ENCODE measurements at places on chromosomes 5 and 9.

DNA sequence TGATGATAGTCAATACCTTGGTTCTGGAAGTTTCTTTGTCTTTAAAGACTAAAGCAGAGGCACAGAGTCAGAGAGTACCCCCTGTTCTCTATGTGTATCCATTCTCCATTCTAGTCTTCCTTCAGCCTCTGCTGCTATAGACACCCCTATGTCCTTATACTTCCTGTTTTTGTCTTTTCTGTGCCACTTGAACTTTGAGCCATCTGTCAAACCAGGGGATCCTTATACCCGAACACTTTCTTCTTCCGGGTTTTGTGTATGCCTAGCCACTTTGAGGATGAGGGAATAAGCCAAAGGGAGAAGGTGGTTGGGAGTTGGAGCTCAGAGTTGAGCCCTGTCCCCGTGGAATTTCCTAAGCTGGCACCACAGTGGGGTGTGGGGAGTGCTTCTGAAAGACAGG is 61.1 kb upstream of the IL6ST start:
- DNase-seq = no peak

GRCh38 chr9:71780953-71781352 is 12.6 kb upstream of the CEMIP2 start:
- DNase-seq = no peak

- DNase-seq = no peak
Observed at GRCh38 chr5:10478436-10478835, 36.8 kb downstream of the ROPN1L start.

DNA sequence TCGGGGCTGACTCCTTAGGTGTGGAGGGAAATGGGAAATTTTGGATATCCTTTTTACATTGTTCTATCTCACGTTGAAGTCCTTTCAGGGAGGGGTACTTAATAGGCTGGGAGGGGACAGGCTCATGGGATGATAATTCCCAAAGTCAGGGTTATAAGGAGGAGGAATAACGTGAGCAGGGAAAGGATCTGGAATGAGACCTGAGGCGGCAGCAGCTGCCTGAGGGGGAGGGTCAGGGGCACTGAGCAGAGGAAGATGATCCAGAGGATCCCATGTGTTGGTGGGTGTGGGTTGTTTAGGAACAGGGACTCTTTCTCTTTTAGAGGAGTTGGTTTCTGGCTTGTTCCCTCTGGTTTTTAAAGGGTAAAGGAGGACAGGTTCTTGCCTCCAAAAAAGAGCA is 18.7 kb downstream of the IFT74 start:
- DNase-seq = no peak

GRCh38 chr5:128062172-128062746 is 21.3 kb upstream of the SLC12A2 start:
- DNase-seq = no peak

- DNase-seq = no peak
Observed at GRCh38 chr9:108803428-108804065, 52.2 kb downstream of the ACTL7B start.

- no peak for DNase-seq
Observed at GRCh38 chr9:110208031-110208430, at the start of gene C9orf152. Gene C9orf152, minus strand, starts transcription at chr9:110208159. Its CDS starts 580 bp downstream, at chr9:110207579.

- DNase-seq = no peak
Observed at GRCh38 chr9:95807326-95807947, 68.1 kb upstream of the ERCC6L2 start.

- DNase-seq = no peak
Observed at GRCh38 chr5:32791536-32792243, 80.6 kb downstream of the NPR3 start.

GRCh38 chr5:126619781-126620180 is 19.0 kb downstream of the PHAX start:
- DNase-seq = no peak

GRCh38 chr5:74332682-74333081 is 307.8 kb downstream of the ENC1 start:
- DNase-seq = no peak

GRCh38 chr5:149697001-149697400 is 33.1 kb upstream of the PPARGC1B start:
- DNase-seq = no peak

GRCh38 chr5:65413822-65414221 is 67.9 kb downstream of the ADAMTS6 start:
- DNase-seq = no peak

GRCh38 chr5:138597661-138598400 is 22.6 kb upstream of the HSPA9 start:
- DNase-seq = no peak

GRCh38 chr5:59256331-59256730 is 637.2 kb downstream of the PDE4D start:
- no peak for DNase-seq

DNA sequence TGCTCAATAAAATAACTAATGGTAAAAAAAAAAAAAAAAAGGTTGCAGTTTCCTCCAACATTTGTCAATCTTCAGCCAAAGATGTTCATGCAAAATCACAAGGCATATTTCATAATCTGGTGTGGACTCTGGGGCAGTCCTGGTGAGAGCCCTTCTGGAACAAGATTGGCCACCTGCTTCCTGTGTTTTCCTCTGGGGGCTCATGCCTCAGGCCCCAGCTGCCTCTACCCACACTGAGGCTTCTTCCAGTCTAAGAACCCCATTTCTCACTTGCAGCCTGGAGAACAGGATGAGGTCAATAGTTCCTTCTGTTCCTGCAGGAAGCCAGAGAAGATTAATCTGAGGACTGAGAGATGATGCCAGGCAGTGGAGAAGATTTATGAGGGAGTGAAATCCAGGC is 492.6 kb upstream of the BRINP1 start:
- DNase-seq = no peak

DNA sequence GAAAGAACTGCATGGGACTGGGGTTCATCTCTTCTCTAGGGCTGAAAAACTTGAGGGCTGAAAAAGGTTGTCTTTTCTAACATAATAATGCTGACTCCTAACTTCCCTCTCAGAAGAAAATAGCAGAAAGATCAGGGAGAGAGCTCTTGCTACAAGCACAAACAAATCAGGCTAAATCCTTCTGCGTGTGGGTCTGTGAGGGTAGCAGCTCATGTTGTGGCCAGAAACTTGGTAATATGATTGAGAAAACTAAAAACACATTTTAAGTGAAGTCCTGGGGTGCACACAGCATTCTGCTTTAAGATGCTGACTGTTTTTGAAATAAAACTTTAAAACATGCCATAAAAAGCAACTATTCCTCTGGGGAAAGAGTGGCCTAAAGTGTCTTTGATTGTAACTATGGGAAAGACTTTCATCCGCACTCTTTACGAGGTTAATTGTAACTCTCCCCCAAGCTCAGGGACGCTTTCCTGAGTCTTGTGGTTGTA is 56.7 kb downstream of the SAXO1 start:
- DNase-seq = no peak

DNA sequence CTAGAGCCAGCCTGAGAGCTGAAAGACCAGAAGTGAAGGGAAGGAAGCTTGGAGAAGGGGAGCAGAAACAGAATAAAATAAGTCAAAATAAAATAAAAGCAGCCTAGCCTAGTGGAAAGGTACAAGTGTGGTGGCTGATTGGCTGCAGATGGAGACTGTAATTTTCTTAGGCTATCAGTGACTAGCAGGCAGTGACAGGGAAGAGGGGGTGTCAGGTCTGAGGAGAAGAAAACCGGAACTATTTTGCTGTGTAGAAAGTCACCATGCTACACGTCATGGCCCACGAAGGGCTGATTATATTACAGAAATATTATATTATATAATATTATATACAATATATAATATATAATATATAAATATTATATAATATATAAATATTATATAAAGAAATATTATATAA is 98.1 kb upstream of the TAF11L2 start:
- DNase-seq = no peak

- no peak for DNase-seq
Observed at GRCh38 chr5:6632324-6632887, 438 bp downstream of the NSUN2 start.

GRCh38 chr5:119862619-119863018 is 233.3 kb downstream of the FAM170A start:
- no peak for DNase-seq

- DNase-seq = no peak
Observed at GRCh38 chr9:112332674-112332976, 794 bp downstream of the PTBP3 start.

GRCh38 chr5:111453747-111454146 is 58.6 kb downstream of the STARD4 start:
- DNase-seq = no peak

DNA sequence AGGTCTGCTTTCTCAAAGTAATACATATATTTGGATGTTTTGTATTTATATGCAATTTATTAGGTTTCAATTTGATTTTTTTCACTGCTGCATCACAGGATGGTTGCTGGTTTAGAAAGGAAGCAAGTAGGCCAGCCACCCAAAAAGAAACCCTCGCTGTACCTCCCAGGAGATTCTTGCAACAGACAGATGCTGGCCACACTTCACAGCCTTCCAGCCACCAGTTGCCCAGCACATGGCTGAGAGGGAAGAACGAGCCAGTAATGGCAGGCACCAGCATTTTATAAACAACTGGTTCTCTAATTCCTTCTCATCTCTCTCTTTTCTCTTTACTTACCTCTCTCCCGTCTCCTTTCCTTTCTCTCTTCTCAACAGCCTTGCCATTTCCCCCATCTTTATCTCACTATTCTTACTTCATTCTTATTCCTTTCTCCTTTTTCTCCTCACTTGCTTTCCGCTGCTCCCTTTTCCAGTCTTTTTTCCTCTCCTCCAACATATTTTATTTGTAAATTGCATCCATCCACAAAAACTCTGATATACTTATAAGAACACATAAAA is 38.9 kb downstream of the EFNA5 start:
- DNase-seq = no peak

GRCh38 chr5:177103523-177104253 is 17.0 kb downstream of the FGFR4 start:
- DNase-seq = no peak

GRCh38 chr5:178306430-178307225 is 74.0 kb upstream of the PHYKPL start:
- no peak for DNase-seq

GRCh38 chr5:80696450-80696849 is 41.7 kb upstream of the DHFR start:
- DNase-seq = no peak

DNA sequence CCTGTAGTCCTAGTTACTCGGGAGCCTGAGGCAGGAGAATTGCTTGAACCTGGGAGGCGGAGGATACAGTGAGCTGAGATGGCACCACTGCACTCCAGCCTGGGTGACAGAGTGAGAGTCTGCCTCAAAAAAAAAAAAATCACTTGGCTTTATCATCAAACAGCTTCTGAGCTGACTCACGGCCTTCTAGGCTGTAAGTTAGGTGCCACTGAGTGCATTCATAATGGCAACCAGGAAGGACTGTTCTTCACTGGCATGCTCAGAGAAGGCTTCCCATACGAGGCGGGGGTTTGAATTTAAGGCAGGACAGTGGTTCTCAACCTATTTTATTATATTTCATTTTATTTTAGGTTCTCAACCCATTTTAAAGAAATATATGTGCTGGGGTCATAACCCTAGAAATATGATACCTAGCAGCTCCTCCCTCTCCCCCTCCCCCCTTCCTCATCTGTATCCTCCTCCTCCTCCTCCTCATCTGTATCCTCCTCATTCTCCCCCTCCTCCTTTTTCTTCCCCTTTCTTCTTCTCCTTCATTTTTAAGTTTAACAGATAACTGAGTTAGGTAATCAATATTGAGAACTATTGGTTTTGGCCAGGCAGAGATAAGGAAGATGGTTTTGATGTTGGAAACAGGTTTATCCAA is 19.0 kb upstream of the LHFPL2 start:
- no peak for DNase-seq

DNA sequence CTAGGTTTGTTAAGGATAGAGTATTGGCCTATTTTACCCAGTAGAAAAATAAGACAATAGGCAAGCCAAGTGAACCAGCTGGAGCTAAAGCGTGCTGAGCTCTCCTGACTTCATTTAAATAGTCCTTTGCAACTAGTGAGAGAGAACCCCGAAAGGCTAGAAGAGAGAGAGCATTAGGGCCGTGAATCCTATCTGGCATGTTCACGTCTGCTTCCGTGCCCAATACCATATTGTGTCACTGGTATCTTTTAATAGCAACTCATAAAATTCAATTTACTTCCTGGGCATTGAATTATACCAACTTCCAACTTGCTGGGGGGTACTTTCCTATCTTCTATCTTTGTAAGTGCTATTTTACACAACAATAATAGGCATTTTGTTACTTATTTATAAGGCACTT is 13.8 kb downstream of the DNAJC18 start:
- no peak for DNase-seq

GRCh38 chr5:135136546-135136945 is 102.5 kb upstream of the PITX1 start:
- no peak for DNase-seq

DNA sequence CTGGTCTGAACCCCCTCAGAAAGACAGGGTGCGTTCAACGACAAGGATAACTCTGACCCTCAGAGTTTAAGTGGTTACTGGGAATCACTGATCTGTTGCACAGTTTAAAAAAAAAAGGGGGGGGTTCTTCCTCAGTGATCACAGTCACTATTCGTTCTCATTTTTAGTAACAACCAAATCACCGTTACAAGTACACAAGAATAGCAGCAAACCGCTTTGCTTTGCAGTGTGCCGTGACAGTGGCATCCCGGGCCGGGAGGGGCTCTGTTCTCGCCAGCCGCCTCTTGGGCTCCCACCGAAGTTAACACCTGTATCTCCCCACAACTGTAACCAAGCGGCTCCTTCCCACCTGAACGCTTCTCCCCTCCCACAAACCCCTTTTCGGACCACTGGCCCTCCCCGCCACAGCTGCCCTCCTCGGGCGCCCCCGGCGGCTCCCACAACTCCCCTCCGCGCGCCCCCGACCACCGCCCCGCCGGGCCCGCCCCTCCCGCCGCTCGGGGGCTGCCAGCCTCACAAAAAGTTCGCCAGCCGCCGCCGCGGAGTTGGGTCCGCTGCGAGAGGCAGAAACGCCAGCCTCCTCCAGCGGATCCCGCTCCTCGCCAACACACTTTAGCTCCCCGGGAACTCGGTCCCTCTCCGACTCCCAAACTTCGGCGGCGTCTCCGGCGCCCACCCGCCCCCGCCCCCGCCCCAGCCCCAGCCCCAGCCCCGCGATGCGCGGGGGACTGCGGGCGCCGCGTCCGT is 1.2 kb downstream of the SSBP2 start:
- DNase-seq = no peak

GRCh38 chr5:68271124-68271523 is 55.6 kb downstream of the PIK3R1 start:
- DNase-seq = no peak

GRCh38 chr5:78573318-78573717 is 75.3 kb downstream of the LHFPL2 start:
- DNase-seq = no peak

DNA sequence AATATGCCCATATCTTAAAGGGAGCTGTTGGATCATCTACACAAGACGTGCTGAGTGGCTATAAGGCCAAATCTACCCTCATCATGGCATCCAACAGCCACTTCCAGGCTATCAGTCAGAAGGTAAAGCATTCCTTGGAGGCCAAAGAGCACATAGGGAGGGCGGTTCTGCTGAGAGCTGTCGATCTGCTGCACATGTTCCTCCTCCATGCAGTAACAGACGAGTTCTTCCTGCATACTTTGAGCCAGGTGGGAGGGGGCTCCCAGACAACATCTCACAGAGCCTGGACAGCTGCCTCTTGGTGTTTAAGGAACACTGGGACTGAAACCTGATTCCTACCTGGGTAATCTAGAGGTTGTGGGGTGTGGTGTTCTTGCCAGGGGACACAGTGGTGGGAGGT is 93.3 kb upstream of the RAI14 start:
- no peak for DNase-seq

GRCh38 chr5:18740301-18740700 is 1106.0 kb downstream of the TAF11L14 start:
- DNase-seq = no peak
